ENCODE measurements at places on chromosomes 4 and X. TPM values are rescaled to one million over a fixed set of nuclear protein-coding genes. Genes with fewer than 3 reads are reported as not detected.

Gene DIPK2B
- not detected for total RNA-seq

Gene SPACA5B
- total RNA-seq = not detected

Gene NUP62CL
- 2.3 TPM for total RNA-seq

Gene VCX3B
- not detected for total RNA-seq

Gene KLF8
- 13.1 TPM for total RNA-seq

Gene SPIN2A
- total RNA-seq = 0.85 TPM

GRCh38 chr4:5991405-5991804 lies 26.8 kb downstream of the C4orf50 start:
- H3K4me1 ChIP-seq = peaks cover 13% of the 10 kb centered on the region
- no peak overlapping the region for H3K4me3 ChIP-seq
- H3K27me3 ChIP-seq = peaks cover 2% of the 10 kb centered on the region
- no peak for DNase-seq
- no peaks in the 10 kb centered on the region for H3K36me3 ChIP-seq

- H3K27ac ChIP-seq = peak overlapping the region; percentile 0
- peaks cover 4% of the 10 kb centered on the region for H3K36me3 ChIP-seq
- H3K4me3 ChIP-seq = no peak overlapping the region
- peaks cover 20% of the 10 kb centered on the region for H3K4me1 ChIP-seq
Measured at GRCh38 chr4:89324671-89325070, 17.1 kb upstream of the GPRIN3 start.

GRCh38 chr4:124573056-124573455 lies 139.5 kb downstream of the ANKRD50 start:
- no peaks in the 10 kb centered on the region for H3K27me3 ChIP-seq
- H3K4me1 ChIP-seq = no peaks in the 10 kb centered on the region
- no peak overlapping the region for H3K27ac ChIP-seq
- H3K36me3 ChIP-seq = no peaks in the 10 kb centered on the region
- no peak for DNase-seq
- H3K4me3 ChIP-seq = no peak overlapping the region

GRCh38 chr4:141290771-141291170 lies 70.1 kb downstream of the ZNF330 start:
- no peaks in the 10 kb centered on the region for H3K36me3 ChIP-seq
- no peaks in the 10 kb centered on the region for H3K4me1 ChIP-seq
- no peak for DNase-seq
- H3K27ac ChIP-seq = no peak overlapping the region
- peaks cover 28% of the 10 kb centered on the region for H3K27me3 ChIP-seq

- no peak overlapping the region for H3K27ac ChIP-seq
- DNase-seq = no peak
- no peaks in the 10 kb centered on the region for H3K27me3 ChIP-seq
- H3K4me3 ChIP-seq = no peak overlapping the region
Measured at GRCh38 chrX:20414762-20415445, 148.2 kb upstream of the RPS6KA3 start.

GRCh38 chrX:23756165-23756564 lies 13.1 kb upstream of the ACOT9 start:
- no peaks in the 10 kb centered on the region for H3K27me3 ChIP-seq
- H3K4me1 ChIP-seq = peaks cover 8% of the 10 kb centered on the region
- no peaks in the 10 kb centered on the region for H3K36me3 ChIP-seq

DNA sequence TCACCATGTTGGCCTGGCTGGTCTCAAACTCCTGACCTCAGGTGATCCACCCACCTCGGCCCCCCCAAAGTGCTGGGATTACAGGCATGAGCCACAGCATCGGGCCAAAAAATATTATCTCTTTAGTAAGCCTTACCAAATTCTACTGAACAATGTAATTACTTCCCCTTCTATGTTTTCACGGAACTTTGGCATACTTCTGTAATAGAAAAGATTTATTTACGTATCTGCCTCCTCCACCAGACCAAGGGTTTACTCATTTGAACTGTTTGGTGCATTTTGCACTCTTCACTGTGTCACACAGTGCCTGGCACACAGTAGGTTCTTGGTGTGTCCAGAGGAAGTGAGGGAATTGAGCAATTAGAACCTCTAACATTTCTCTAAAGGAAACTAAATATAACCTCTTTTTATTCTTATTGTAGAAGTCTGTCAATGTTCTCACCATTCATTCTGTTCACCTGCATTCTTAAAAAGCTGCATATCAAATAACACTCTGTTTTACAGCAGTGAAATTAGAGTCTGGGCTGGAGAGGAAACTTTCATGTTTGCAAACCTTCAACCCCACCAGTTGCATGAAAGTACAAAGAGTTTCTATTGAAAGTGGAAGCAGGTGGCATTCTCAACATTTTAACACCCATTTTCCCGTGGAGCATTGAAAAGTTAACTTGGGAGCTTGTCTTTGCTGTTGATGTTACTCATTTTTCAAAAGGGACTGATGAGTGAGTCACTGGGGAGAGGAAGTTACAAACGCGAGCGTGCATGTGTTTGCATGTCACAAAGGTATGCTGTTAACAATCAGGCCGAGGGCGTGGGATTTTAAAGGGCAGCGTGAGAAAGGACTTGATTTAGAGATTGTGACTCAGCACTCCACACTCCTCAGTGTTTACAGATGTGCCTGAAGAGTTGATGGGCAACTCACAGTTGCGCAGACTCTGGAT lies 314.1 kb downstream of the STK32B start:
- H3K27ac ChIP-seq = no peak overlapping the region
- H3K4me3 ChIP-seq = no peak overlapping the region
- no peaks in the 10 kb centered on the region for H3K36me3 ChIP-seq
- H3K4me1 ChIP-seq = no peaks in the 10 kb centered on the region
- H3K27me3 ChIP-seq = no peaks in the 10 kb centered on the region

DNA sequence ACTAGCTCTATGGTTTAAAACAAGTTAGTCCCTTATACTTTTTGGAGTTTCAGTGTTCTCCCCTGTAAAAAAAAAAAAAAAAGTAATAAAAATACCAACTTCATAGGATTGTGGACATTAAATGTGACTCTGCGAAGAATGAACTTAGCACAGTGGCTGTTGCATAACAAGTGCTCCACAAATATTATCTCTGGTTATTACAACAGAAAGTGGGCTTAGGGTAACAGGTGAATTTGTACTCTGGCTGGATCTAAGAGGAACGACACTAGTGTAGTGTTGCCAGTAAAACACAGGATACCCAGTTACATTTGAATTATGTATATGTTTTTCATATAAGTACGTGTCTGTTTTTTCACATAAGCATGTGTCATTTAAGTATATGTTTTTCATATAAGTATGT lies 360.3 kb upstream of the CXorf51B start:
- no peaks in the 10 kb centered on the region for H3K36me3 ChIP-seq
- H3K27me3 ChIP-seq = no peaks in the 10 kb centered on the region
- H3K4me1 ChIP-seq = no peaks in the 10 kb centered on the region
- H3K4me3 ChIP-seq = no peak overlapping the region
- no peak overlapping the region for H3K27ac ChIP-seq

DNA sequence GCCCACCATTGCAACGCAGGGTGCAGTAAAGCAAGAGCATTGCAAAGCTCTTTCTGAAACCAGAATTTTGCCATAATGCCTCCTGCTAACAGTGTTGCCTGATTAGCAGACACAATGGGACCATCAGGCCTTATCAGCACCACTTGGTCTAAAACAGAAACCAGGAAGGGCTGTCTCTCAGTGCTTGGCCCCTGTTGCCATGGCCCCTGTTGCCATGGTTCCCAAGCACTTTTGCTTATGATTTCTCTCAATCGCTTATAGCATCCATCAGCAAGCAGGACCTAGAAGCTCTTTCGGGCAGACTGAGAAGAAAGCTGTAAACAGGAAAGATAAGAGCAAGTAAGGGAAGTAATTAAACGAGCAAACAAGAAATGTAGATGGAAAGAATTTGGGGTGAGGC lies 36.8 kb downstream of the RTL5 start:
- peak; percentile 78 for DNase-seq
- H3K4me3 ChIP-seq = no peak overlapping the region
- no peak overlapping the region for H3K27ac ChIP-seq
- H3K27me3 ChIP-seq = peaks cover 15% of the 10 kb centered on the region
- H3K36me3 ChIP-seq = no peaks in the 10 kb centered on the region

DNA sequence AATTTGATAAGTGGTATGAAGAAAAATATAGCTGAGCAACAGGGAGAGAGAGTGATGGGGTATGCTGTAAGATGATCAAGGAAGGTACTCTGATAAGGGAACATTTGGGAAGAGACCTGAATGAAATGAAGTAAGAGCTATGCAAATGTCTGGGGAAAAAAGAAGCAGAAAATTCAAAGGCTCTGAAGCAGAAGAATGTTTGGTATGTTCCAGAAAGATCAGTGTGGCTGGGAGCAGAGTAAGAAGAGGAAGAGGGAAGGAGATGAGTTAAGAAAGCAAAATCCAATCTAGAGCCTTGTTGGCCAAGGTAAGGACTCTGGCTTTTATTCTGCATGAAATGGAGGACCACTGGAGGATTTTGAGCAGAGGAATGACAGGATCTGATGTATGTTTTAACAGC lies 90.0 kb downstream of the AWAT2 start:
- no peaks in the 10 kb centered on the region for H3K36me3 ChIP-seq
- no peaks in the 10 kb centered on the region for H3K27me3 ChIP-seq
- DNase-seq = no peak
- no peak overlapping the region for H3K4me3 ChIP-seq
- H3K4me1 ChIP-seq = no peaks in the 10 kb centered on the region

DNA sequence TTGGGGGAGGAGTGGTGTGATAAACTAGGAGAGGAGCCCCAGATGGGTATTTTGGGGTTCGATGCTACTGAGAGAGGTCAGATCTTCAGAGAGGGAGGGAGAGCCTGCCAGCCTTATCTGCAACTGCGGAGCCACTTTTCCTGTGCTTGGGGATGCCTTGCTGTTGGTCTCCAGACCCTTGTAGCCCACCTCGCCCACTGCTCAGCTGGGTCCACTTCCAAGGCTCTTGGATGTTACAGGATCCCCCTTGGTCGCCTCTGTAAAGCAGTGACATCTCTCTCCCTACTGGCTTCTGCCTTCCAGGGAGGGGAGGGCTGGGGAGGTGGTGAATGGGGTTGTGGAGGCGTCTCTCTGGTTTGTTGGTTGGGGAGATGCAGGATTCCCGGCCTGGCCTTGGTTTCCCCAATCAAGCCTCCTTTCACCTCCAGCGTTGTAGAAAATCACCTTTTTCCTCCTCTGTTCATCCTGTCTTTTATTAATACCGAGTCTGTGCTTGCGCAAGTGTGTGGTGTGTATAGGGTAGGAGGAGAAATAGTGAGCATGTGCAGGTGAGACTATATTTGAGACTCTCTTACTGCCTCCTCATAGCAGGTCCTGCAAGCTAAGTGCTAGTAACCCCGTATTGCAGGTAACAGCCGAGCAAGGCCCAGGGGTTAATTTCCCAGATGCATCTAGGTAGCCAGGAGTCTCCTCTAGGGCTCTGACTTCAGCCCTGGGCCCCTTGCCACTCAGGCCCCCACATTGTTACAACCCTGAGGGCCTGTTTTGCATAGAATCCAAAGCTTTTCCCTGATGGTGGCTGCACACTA lies 337.4 kb downstream of the ARHGAP10 start:
- peak; percentile 8 for DNase-seq
- H3K4me1 ChIP-seq = no peaks in the 10 kb centered on the region
- no peaks in the 10 kb centered on the region for H3K27me3 ChIP-seq
- H3K27ac ChIP-seq = no peak overlapping the region
- H3K4me3 ChIP-seq = no peak overlapping the region
- peaks cover 45% of the 10 kb centered on the region for H3K36me3 ChIP-seq

All from activated CD4-positive, alpha-beta memory T cell treated with anti-CD3 and anti-CD28 coated beads, Interleukin-2, amount 10 ng/mL, durations not matched to agents 7 days and 5 days (primary cell).